ENCODE measurements at places on chromosomes 4 and X. TPM values are rescaled to one million over a fixed set of nuclear protein-coding genes. Genes with fewer than 3 reads are reported as not detected.

CENPVL2 gene
- total RNA-seq = not detected

- H3K36me3 ChIP-seq = peaks cover 8% of the 10 kb centered on the region
- no peaks in the 10 kb centered on the region for H3K27me3 ChIP-seq
- no peak overlapping the region for H3K4me3 ChIP-seq
- H3K4me1 ChIP-seq = peaks cover 10% of the 10 kb centered on the region
- DNase-seq = no peak
Measured at GRCh38 chr4:151304755-151305154, 20.6 kb downstream of the SH3D19 start.

DNA sequence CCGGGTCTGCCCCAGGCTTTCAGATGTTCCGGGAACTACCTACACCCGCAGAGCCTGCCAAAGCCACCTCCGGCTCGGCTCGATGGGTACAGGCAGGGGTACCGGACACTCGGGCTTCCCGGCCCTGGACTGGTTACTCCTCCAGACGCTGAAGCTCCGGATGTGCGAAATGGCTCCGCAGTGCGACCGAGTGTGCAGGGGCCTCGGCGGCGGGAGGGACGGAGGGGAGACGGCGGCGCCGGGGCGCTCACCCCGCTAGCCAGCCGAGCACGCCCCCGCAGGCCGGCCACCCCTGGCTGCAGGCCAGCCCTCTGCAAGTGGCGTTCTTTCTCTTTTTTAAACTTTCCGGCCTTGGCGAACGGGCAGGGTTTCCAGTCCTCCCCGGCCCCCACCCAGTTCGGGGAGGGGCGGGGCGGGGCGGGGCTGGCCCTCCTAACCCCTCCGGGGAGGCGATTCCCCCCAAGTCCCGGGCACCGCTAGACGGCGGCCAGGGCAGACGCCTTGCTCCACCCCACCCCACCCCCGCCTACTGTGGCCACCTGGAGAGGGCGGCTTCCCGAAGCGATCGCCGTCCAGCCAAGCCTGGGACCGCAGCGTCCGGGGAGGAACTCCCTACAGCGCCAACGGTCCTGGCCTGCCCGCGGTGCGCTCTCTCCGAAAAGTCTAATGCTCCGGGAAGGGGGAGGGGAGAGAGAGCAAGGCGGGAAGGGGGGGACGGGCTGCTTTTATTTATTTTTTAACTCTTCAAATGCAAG lies 7.5 kb downstream of the BCOR start:
- H3K4me1 ChIP-seq = peaks cover 57% of the 10 kb centered on the region
- H3K27me3 ChIP-seq = peaks cover 3% of the 10 kb centered on the region
- H3K4me3 ChIP-seq = no peak overlapping the region
- no peak overlapping the region for H3K27ac ChIP-seq
- H3K36me3 ChIP-seq = peaks cover 4% of the 10 kb centered on the region

NUDT10 gene
- total RNA-seq = 4.1 TPM

VCX gene
- not detected for total RNA-seq

DNA sequence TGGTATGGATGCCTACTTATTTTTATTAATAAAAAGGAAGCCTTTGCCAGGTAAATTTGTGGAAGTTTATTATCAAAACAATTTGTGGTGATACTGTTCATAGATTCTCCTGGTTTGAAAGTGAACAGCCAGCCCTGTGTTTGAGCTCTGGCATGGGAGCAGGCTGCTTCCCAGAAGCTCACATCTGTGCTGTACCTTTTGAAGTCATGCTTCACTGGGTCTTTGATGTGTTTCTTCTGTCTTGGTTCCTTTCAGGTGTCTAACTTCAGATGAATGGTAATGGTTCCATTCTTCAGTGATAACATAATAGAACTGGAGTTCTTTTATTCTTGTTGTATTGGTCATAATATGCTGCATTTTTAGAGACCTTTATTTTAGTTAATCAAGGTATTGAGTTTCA lies 85.5 kb downstream of the BMPR1B start:
- H3K27me3 ChIP-seq = no peaks in the 10 kb centered on the region
- no peaks in the 10 kb centered on the region for H3K4me1 ChIP-seq
- H3K36me3 ChIP-seq = no peaks in the 10 kb centered on the region
- DNase-seq = no peak
- no peak overlapping the region for H3K27ac ChIP-seq

MTTP gene
- total RNA-seq = 0.26 TPM

Data from endothelial cell (in vitro differentiated cells).